ENCODE measurements at places on chromosomes 6 and 20. TPM values are rescaled to one million over a fixed set of nuclear protein-coding genes. Genes with fewer than 3 reads are reported as not detected.

CSTF1 gene
- 69.8 TPM for total RNA-seq

VAPB gene
- total RNA-seq = 40.6 TPM

TMEM200A gene
- not detected for total RNA-seq

CD24 gene
- total RNA-seq = 0.27 TPM

CALHM4 gene
- not detected for total RNA-seq

PSORS1C2 gene
- not detected for total RNA-seq

ZNF512B gene
- 11.6 TPM for total RNA-seq

- no peaks in the 10 kb centered on the region for H3K36me3 ChIP-seq
- H3K4me3 ChIP-seq = peak overlapping the region; percentile 58
- peaks cover 4% of the 10 kb centered on the region for H3K4me1 ChIP-seq
- H3K27ac ChIP-seq = peak overlapping the region; percentile 31
These were observed 136.3 kb downstream of the LY86 start for GRCh38 chr6:6724539-6725467.

DNA sequence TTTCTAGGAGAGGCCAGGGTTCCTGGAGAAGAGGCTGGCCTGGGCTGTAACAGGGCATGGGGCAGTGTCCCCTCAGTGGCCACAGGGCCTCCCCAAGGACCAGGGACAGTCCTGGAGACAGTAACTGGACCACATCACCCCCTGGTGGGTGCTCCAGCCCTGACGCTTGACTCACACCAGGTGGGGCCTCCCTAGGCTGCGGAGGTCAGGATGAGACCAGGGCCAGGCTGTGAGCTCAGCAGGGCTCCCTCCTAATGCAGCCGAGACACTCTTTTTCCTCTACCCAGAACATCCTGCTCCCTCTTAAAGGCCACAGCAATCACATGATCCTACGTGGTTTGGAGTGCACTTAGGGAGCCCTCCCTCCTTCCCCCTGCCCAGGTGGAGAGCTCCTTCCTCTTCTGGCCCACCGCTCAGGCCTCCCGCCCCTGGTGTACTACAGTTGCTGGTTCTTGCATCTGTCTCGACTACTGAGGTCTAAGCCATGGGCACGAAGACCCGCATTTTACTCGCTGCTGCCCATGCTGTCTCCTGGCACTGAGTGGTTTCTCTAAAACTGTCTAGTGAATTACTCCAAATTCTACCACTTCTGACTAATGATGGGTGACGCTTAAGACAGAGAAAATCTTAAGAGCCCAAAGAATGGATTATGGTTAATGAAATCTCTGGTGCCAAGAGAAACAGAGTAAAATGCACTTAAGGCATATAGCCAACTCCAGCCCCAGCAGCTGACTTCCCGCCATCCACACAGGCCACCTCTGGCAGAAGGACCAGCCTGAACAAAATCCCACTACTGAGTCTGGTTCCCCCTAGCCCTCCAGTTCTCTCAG, 166.1 kb upstream of the CST7 start:
- no peak overlapping the region for H3K27ac ChIP-seq
- H3K27me3 ChIP-seq = peaks cover 15% of the 10 kb centered on the region
- no peaks in the 10 kb centered on the region for H3K4me1 ChIP-seq
- no peaks in the 10 kb centered on the region for H3K36me3 ChIP-seq
- no peak for DNase-seq
- H3K4me3 ChIP-seq = no peak overlapping the region

GRCh38 chr6:39801456-39802251, 9.5 kb downstream of the DAAM2 start:
- no peak for DNase-seq
- peaks cover 3% of the 10 kb centered on the region for H3K27me3 ChIP-seq
- no peak overlapping the region for H3K4me3 ChIP-seq
- no peaks in the 10 kb centered on the region for H3K36me3 ChIP-seq
- H3K27ac ChIP-seq = no peak overlapping the region

DNA sequence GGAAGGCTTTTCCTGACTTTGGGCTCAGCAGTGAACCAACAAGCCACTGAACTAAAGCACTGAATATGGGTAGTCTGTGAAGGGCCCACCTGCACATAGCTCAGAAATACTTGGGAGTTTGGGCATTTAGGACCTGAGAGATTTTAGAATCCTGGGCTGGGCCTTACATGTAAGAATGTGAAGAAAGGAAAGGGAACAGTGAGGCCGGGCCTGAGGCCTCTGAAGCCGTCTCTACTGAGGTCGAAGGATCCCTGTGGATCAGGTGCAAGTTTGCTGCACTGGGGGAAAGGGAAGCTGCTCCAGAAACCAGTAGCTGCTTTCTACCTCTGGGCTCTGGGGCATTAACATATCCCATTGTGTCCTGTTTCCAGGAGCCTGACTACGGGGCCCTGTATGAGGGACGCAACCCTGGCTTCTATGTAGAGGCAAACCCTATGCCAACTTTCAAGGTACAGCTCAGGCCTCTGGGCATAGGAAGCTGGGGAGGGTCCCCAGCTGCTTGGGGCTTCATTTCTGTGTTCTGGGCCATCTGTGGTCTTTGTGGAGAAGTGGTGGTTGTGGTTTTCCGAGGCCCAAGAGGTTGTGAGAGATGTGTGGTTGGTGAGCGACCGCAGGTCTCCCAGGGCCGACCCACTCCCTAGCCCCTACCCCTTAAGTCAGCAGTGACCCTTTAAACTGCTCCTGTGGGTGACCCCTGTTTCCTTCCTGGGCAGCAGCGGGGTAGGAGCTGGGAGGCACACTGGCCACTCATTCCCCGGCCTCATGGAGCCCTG, 30.3 kb downstream of the PLCG1 start:
- no peak overlapping the region for H3K4me3 ChIP-seq
- H3K4me1 ChIP-seq = peaks cover 60% of the 10 kb centered on the region
- H3K27ac ChIP-seq = peak overlapping the region; percentile 45
- no peak for DNase-seq
- H3K36me3 ChIP-seq = peaks cover 58% of the 10 kb centered on the region
- H3K27me3 ChIP-seq = no peaks in the 10 kb centered on the region

GRCh38 chr6:114559419-114559818, 216.6 kb upstream of the HS3ST5 start:
- no peak overlapping the region for H3K27ac ChIP-seq
- no peaks in the 10 kb centered on the region for H3K27me3 ChIP-seq
- H3K4me1 ChIP-seq = no peaks in the 10 kb centered on the region
- no peaks in the 10 kb centered on the region for H3K36me3 ChIP-seq
- DNase-seq = no peak
- H3K4me3 ChIP-seq = no peak overlapping the region

GRCh38 chr6:65052626-65053025, 654.4 kb downstream of the EYS start:
- no peaks in the 10 kb centered on the region for H3K4me1 ChIP-seq
- no peak overlapping the region for H3K27ac ChIP-seq
- no peak overlapping the region for H3K4me3 ChIP-seq
- no peaks in the 10 kb centered on the region for H3K36me3 ChIP-seq
- H3K27me3 ChIP-seq = no peaks in the 10 kb centered on the region

DNA sequence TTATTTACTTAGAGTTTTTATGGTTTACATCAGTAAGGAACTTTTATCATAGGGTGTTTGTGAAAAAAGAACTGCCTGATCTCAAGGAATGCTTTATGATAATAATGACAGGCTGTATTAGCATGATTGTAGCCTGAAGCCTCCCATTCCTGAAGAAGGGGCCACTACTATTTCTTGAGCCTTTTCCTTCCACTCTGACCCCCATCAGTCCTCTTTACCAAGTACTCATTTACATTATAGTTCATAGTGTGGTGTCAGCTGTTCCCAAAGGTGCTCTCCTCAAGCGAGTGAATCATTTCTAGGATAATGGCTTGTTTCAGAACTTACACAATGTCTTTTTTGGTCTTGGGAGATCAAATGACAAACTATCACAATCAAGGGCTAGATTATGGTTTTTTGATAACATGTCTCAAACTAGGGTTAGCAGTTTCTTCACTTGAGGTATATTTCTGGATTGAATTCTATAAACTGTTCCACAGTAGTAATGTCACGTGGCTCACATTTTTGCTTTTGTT, 283.6 kb downstream of the CDKAL1 start:
- H3K27ac ChIP-seq = no peak overlapping the region
- H3K27me3 ChIP-seq = no peaks in the 10 kb centered on the region
- no peak for DNase-seq
- no peaks in the 10 kb centered on the region for H3K4me1 ChIP-seq
- H3K36me3 ChIP-seq = peaks cover 42% of the 10 kb centered on the region

- H3K4me1 ChIP-seq = peaks cover 19% of the 10 kb centered on the region
- H3K27ac ChIP-seq = no peak overlapping the region
- DNase-seq = peak; percentile 31
These were observed 191.3 kb downstream of the OR2B2 start for GRCh38 chr6:27720607-27721580.

All from activated naive CD8-positive, alpha-beta T cell treated with anti-CD3 and anti-CD28 coated beads for 36 hours (primary cell).